Stimulated activated CD8-positive, alpha-beta memory T cell treated with anti-CD3 and anti-CD28 coated beads, Interleukin-4, amount 100 ng/mL, for 48 hours (primary cell): ENCODE measurements at places on chromosomes 2 and 18.

DNA sequence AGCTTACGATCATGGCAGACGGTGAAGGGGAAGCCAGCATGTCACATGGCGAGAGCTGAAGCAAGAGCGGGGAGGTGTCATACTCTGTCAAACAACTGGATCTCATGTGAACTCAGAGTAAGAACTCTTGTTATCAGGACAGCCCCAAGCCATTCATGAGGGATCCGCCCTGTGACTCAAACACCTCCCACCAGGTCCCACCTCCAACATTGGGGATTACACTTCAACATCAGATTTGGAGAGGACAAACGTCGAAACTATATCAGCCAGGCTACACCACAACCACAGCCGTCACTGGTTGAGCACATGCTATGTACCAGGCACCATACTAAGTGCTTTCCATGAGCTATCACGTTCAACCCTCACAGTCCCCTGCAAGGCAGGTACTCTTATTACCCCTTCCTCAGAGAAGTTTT, 293.8 kb downstream of the PRKCE start:
- no peak for DNase-seq

DNA sequence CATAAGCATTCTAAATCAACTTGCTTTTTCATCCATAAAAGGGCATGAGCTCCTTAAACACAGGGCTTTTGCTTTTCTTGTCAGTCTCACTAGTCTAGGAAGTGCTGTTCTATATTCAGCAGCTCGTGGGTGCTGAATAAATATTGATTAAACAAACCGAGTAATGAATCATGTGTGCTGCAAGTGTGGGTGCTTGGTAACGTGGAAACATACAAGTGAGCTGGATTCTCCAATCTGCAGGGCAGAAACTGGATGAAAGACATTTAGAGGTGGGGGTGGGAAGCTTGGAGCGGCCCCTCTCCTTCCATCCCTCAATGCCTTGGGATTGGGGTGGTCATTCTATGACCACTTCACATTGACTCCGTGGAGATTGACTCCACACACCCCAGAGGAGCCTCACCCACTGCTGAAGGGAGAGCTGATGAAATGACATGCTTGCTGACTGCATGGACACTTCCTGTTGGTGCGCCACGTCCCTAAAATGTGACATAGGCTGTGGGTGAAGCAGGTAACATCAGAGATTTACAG, 114.6 kb downstream of the DOCK10 start:
- DNase-seq: peak; percentile 72

GRCh38 chr2:69454976-69455375, 17.7 kb upstream of the NFU1 start:
- DNase-seq: no peak

DNA sequence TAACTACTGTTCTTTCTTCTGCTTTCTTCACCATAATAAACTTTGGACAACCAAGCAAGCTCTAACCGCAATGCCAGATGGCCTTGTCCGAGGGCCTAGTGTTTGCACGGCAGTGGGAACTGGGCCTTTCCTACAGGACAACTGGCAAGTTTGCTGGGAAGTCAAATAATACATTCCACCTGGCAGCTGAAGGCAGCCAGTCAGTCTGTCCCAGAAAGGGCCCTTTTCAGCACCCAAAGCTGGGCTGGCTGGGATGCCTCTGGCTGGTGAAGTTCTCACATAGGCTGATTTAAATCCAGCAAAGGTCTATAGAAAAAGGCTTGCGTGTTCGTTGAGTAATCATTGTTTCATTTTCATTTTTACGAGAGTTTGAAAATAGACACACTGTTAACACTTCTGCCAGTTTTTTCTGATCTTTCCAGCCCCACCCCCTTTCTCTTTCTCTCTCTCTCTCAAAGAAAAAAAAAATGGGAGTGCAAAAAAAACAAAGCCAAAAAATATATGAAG, 110.0 kb upstream of the EPAS1 start:
- DNase-seq: peak; percentile 65

DNA sequence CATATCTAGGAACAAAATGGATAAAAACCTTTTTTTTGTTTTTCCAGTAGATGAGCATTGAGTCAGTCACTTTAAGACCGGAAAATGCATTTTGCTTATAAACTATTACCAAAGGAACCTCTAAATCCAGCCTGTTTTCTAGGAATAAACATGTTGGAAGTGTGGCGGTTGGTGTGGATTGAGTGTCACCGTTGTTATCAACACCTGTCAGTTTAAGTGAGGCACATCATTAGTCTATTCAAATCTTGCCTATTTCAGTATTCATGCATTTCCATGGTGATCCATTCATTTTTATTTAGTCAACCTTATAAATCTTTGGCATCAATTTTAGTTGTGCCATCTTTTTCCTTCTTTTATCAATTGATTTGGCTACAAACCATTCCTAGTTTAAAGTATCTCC, 3.3 kb downstream of the KLHL29 start:
- no peak for DNase-seq

DNA sequence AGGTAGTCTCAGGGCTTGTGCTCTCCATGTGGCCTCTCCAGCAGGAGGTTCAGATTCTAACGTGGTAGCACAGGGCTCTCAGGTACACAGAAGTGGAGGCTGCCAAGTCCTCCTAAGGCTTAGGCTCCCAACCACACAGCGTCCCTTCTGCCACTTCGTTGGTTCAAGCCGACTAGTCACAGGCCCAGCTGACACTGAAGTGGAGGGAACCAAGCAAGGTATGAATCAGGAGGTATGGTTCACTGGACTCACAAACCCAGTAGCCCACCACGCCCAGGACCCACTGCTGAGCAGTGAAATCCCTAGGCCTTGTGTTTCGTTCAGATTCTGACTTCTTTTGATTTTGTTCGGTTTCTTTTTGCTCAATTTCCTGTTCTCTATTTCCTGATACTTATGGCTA, 46.0 kb upstream of the SEC11C start:
- DNase-seq: no peak

- no peak for DNase-seq
Observed at GRCh38 chr2:164782323-164782722, 59.3 kb downstream of the COBLL1 start.
